ENCODE measurements at places on chromosomes 4 and X.

DNA sequence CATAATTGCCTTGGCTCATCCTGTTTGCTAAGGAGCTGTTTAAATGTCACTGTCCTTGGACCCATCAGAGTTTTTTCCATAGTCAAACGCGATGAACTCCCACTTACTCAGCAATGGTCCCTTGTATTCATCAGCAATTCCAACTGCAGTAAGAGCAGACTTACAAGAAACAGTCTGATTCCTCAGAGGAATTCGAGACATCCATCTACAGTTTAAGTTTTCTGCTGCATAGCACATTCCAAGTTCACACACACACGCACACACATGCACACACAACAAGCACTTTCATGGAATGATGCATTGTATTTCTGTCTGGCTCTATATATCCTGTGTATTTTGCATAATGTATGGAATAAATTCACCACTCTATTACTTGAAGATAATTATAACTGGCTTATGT is 32.7 kb upstream of the TMEM150C start:
- no peak for DNase-seq

DNA sequence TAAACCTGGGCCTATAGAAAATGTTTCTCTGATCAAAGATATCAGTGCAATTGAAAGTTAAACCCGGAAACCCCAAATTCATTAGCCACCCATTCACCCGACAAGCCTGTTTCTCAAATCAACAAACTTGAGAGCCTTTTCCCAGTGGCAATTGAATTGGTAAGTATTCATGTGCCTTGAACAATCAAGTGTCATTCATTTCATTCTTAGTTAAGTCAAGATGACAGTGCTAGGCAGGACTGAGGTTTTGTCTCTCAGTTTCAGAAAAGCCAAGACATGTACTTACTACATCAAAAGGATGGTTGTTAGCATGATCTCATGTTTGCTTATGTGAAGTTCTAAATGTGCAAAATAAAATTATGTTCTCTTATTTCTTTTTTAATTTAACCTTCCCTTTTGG is 32.3 kb downstream of the CC2D2A start:
- DNase-seq: no peak

DNA sequence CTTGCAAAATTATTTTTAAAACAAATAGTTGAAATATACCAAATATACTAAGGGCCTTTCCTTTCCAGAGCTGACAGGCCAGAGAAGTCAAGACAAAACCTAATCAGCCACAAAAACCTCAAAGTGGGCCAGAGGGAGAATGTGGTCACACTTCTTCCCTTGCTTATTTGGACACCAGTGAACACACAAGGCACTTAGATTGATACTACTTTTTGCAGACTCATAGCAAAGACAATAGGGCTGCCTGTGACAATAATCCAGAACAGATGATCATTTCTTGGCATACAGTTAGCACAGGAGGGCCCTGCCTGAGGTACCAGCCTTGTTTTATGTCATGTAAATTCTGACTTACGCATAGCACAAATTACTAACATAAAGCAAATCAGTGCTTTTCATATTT is 215.7 kb upstream of the NEIL3 start:
- no peak for DNase-seq

DNA sequence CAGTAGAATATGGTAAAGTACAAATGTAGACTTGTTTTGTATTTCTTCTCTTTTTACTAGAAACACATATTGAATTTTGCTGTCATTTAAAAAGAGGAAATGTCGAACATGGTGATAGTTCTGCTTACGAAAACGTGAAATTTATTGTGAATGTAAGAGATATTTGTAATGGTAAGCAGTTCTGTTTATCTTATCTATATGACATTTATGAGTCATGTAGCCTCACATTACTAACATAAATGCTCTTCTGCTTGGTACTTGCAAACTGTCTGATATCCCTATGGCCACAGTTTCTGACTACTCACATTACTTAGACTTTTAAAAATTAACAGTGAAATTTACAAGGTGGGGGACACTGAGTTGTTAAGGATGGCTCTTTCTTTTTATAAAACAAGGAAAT is 57.9 kb downstream of the PASD1 start:
- no peak for DNase-seq

GRCh38 chrX:29518100-29518499 is 697.3 kb upstream of the MAGEB2 start:
- DNase-seq: no peak

GRCh38 chr4:184279496-184280061 is 61.9 kb upstream of the ENPP6 start:
- DNase-seq: no peak

All from stimulated activated naive CD8-positive, alpha-beta T cell treated with anti-CD3 and anti-CD28 coated beads, Interleukin-15, amount 100 ng/mL, for 72 hours (primary cell).